ENCODE measurements at places on chromosomes 5 and 9.

GRCh38 chr5:90226433-90227099, 183.0 kb downstream of the CETN3 start:
- no peak for DNase-seq

DNA sequence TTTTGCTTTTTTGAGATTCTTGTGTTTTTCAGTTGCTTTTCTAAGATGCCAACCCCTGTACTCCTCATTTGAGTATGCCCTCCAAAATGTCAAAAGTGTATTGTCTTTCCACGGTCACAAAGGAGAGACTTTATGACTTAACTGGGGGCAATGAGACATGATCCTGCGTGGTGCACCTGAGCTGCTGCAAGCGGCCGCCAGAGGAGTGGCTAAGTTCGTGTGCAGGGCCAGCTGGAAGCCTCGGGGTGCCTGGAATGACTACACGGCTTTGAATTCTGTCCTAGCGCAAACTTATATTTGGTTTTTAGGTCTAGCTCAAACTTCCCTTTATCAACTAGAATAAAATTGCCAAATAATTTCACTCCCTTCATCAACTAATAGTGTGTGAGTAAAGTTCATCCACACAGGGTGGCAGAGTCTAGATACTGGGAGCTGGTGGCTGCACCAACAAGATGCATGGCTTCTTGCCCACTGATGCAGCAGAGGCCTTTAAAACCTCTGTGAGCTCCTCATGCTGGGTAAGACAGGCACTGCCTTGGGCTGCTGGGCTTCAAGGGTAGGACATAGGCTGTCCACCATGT, 4.7 kb downstream of the GADD45G start:
- peak; percentile 39 for DNase-seq

GRCh38 chr5:159807586-159807985, 108.7 kb upstream of the ADRA1B start:
- DNase-seq, result no peak

DNA sequence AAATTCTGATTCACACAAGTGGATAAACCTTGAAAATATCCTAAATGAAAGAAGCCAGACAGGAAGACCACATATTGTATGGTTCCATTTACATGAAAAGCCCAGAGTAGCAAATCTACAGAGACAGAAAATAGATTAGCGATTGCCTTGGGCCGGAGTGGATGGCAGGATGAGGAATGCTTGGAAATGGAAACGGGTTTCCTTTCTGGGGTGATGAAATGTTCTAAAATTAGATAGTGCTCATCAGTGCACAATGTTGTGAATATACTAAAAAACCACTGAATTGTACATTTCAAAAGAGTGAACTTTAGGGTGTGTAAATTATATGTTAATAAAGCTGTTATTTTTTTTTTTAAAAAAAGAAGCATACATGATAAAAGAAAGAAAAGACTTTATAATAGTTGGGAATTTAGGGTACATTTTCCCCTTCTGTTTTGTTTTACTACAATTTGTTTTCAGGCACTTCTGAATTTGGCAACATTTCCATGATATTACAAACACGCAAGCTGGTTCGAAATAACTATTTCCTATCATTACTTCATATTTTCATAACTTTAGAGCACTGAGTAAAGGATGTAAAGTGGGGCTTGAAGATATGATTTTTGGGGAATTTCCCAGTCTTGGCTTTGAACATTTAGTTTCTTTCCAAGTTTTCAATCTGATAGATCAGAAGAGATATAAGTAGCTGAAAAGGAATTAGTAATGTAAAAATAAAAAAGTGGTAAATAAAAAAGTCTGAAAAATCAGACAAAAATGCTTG, 23.9 kb downstream of the SLC35A4 start:
- DNase-seq, result peak; percentile 45

DNA sequence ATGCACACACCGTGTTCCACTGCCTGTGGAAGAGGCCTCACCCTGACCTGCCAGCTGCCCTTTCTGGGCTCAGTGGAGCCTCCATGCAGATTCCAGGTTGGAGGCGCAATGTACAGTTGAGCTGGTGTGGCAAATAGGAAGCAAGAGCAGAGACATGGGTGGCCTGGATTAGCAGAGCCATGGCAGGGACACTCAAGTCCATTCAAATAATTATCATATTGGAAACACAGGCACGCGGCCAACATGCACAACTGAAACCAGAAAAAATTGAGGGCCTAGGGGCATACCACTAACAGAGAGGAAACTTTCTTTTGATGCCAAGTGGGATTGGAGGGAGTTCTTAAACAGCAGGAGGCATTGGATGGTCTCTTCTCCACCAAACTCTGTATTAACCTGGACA, 35.8 kb downstream of the OTULINL start:
- no peak for DNase-seq

DNA sequence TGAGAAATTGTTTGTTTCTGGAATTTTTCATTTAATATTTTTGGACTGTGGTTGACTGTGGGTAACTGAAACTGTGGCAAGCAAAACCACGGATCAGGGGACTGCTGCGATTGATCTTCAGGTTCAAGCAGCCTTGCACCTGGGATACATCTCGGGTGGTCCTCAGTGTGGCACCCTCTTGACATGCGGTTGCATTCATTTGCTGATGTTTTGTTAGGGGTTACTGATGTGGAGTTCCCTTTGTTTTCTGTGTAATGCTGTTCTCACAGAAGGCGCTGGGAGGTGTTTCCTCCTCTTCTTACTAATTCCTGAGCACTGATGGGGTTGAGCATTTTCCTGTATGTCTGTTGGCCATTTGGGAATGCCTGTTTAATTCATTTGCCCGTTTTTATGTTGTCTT, 60.4 kb downstream of the EHMT1 start:
- peak; percentile 51 for DNase-seq

GRCh38 chr5:127844581-127845021, 141.4 kb downstream of the CCDC192 start:
- peak; percentile 11 for DNase-seq

GRCh38 chr5:112004867-112005622, 248.1 kb upstream of the NREP start:
- no peak for DNase-seq

- no peak for DNase-seq
Observed at GRCh38 chr5:176631383-176632200, 1.1 kb downstream of the EIF4E1B start.

DNA sequence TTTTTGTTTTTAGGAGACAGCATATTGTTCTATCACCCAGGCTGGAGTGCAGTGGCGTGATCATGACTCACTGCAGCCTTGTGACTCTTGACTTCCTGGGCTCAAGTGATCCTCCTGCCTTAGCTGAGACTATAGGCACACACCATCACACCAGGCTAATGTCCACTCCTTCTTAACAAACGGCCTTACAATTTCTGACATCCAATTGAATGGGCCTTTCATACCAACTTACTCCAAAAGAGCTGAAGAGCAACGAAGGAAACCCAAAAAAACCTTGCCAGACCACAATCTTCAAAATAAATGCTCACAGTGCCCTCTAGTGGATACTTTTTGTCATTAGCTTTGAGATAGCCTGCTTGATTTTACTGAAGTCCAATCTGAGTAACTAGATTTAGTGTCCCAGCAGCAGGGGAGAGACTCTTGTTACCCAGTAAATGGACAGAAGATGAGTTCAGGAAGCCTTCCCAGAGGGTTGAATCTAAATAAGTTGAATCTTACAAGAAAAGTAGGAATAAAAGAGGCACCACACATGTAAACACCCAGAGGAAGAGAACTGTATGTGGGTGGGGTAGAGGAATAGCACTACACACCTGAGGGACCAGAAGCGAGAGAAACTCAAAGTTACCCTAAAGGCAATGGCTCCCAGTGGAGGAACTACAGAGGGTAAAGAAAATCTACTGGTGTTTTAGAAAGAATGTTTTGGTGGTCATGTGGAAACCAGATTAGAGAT, 9.3 kb downstream of the ZNF622 start:
- DNase-seq, result no peak
